ENCODE measurements at places on chromosomes 12 and 14.
A peak's percentile ranks its signal among the peaks of the same experiment; 100 is the strongest.

GRCh38 chr14:61107869-61108493 is 126.9 kb downstream of the SLC38A6 start:
- DNase-seq, result no peak

GRCh38 chr14:79552778-79553177 is 658.5 kb downstream of the DIO2 start:
- DNase-seq, result no peak

DNA sequence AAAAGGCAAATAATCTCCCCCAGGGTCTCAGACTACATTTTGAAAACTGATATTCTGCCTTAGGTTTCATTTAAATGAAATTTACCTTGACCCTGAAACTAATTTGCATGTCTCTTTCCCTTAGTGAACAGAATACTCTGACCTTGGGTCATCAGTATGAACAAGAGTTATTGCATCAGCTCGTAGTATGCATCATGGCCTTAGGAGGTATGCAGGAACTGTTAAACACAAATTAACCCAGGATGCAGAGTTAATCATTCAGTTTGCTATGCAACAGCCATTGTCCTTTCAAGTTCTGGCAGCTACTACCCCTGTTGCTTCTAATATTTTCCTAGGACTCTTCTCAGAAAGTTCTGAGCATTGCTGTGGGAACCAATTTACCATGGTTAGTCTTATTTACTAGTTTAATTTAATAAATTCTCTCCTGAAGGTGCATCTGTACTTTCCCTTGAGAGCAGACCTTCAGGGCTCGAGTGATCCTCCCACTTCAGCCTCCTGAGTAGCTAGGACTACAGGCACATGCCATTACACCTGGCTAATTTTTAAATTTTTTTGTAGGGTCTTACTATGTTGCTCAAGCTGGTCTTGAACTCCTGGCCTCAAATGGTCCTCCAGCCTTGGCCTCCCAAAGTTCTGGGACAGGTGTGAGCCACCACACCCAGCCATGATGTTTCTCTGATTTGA is 126.7 kb downstream of the TTC6 start:
- no peak for DNase-seq

GRCh38 chr14:79587875-79588274 is 623.4 kb downstream of the DIO2 start:
- DNase-seq, result no peak

DNA sequence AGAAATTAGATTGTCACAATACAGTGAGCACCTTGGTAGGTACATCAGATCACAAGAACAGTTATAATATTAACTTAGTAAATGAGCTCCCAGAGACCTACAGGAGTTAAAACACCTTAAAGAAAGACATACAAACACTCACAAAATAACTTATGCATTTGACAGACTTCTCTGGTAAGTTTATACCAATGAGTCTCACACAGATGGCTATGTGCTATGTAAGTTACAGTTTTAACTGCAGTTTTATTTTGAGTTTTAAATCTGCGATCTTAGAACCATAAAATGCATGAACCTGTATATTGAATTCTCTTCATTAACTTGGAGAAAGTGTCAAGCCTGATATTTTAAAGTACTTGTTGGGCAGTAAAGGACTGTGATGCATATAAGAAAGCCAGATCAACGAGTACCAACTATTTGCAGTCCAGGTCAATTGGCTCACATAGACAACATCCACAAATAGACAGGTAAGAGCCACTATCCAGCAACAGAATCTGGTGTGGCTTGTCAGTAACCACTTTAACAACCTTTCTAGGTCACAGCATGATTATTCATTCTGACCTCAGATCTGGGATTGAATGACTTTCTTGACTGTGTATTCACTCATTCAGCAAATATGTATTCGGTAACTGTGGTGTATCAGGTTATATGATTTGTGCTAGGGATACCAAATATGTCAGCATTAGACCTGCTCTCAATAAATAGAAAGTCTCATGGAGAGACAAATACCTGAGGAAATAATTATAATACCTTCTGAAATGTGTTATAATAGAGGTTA is 856.6 kb upstream of the MGAT4C start:
- DNase-seq, result no peak

GRCh38 chr12:3272958-3273357 is 195.8 kb downstream of the TSPAN9 start:
- no peak for DNase-seq

DNA sequence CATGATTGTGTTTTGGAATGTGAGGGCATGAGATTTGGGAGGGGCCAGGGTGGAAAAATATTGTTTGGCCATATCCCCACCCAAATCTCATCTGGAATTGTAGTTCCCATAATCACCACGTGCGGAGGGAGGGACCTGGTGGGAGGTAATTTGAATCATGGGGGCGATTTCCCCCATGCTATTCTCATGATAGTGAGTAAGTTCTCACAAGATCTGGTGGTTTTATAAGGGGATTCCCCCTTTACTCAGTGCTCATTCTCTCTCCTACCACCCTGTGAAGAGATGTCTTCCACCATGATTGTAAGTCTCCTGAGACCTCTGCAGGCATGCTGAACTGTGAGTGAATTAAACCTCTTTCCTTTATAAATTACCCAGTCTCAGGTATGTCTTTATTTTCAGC is 15.7 kb downstream of the OR10P1 start:
- no peak for DNase-seq

DNA sequence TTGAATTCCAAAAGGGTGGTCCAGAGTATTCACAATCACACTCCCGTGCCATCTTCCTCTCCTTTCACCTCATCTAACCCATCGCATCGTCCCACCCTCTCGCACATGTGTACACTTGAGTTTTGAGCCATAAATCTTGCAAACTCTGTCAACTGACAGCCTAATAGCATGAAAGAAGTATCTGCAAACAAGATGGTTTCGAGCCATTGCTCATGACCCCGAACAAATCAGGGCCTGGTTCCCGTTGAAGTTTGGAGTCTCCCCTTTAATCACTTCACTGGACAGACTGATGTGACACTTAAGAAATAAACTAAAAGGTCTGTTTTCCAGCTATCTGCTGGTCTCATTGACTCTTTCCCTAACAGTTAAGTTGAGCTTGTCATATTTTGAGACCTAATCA is 223.6 kb upstream of the SOX5 start:
- no peak for DNase-seq

DNA sequence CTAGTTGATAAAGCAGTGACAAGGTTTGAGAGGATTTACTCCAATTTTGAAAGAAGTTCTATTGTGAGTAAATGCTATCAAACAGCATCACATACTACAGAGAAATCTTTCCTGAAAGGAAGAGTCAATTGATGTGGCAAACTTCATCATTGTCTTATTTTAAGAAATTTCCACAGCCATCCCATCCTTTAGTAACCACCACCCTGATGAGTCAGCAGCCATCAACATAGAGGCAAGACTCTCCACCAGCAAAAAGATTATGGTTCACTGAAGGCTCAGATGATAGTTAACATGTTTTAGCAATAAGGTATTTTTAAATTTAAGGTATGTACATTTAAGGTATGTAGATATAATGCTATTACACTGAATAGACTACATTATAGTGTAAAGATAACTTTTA is 122.1 kb upstream of the ARHGAP5 start:
- DNase-seq, result no peak

GRCh38 chr14:51019089-51019488 is 74.8 kb upstream of the PYGL start:
- DNase-seq, result no peak

DNA sequence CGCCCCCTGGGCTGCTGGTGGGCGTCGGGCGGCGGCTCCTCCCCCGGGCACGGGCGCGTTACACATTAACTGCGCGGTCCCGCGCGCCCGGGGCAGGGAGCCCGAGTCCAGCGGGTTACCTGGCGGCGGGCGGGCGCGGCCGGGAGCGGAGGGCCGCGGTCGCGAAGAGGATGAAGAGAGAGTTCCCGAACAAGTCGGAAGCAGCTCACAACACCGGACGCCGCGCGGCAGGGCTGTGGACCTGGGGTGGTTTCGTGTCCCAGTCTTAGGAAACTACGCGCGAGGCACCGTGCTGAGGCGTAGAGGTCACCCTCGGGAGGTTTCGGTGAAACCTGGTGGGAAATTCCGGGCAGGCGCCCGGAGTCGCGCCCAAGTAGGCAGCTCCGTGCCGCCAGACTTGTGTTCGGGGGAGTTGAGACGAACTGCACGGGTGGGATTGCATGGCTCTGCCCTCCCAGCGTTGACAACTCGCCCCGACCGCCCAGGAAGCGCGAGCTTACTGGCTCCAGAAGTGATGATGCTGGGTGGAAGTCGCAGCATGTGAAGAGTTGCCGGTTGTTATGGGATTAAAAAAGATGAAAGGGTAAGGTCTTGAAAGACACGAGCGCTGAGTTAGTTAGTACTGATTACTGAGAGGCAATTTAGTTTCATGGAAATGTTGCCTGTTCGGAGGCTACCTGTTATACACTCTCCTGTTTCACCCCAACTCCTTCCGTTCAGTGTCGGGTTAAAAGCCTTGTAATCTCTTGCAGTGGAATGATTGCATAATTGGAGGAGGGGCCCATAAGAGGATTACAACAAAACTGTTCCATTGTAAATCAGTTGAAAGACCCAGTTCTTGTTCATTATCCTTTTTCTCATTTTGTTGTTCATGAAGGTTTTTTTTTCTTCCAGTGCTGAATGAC is 879 bp downstream of the RAB3IP start:
- DNase-seq, result peak; percentile 60
